ENCODE measurements at places on chromosomes 3 and 15.

DNA sequence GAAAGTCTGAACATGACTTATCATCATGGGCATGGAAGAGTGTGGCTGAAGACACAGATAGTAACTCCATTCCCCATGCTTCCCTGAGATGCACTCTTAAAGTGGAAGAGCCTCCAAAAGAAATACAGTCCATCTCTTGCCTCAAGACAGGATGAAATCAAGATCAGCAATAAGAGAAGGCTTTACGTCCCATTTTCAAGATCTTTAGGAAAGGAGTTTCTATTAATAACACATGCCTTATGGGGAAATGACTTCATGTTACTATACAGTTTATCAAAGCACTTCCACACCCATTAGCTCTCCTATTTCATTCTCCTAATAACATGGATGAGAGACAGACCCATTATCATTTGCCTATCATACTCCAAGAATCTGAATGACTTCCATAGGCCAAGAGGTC, 6.1 kb upstream of the KBTBD12 start:
- DNase-seq, result no peak

GRCh38 chr15:58396181-58396580, 35.6 kb upstream of the LIPC start:
- no peak for DNase-seq

- DNase-seq, result no peak
Observed at GRCh38 chr3:125582707-125583106, 12.6 kb downstream of the OSBPL11 start.

DNA sequence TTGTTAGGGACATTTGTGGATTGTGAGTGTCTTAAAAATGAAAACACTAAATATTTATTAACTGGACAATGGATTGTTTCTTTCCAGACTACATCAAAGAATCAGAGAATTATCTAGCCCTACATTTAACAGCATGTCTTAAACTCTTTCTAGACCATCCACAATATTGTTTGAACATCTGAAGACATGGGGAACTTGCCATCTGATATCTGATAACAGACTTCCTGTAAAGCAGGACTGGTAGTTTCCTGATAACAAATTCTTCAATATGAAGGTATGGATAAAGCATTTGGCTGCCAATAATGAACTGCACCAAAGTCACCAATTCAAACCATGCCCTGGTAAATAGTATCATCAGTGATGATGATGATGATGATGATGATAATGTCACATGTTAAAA, 26.2 kb upstream of the HACD2 start:
- no peak for DNase-seq

DNA sequence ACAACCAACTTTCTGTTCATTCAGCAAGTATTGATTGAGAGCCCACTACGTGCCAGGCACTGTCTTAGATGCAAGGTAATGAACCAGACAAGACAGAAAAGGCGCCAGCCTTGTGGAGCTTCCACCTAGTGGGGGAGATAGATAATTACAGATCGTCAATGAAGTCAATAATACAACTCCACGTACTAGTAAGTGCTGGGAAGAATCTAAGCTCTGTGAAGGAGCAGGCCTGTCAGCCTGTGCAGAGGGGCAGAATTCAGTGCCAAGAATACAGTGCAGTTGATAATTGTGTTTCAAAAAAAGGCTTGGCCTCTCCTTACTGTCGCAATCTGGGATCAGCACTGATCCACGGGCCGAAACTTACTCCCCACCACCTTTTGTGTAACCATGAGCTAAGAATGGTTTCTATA, 186.3 kb downstream of the FEZF2 start:
- DNase-seq, result no peak

DNA sequence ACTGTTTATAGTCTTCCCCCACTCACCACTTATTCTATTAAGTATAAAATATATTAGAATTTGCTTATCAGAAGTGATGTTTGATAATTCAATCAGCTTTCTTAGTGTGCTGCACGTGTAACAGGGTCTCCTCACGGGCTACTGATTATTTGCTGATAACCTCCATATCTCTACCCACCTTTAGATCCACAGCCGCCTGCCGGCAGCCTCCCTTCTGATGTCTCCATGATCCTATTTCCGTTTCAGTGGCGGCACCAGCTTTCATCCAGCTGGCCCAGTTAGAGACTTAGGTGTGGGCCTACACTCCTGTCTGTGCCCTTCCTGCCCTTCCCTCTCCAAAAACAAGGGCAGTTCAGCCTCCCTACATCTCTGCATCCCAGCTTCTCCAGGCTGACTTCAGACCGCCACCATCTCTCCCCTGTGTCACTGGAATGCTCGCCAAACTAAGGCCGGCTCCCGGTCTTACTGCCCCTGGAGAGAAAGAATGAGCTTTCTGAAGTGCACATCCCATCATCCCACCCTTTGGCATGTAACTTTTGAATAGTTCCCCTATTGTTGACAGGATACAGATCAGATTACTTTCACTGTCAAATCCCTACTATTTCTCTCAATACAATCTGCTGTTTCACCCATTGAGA, 76.6 kb upstream of the PRTG start:
- DNase-seq, result no peak

DNA sequence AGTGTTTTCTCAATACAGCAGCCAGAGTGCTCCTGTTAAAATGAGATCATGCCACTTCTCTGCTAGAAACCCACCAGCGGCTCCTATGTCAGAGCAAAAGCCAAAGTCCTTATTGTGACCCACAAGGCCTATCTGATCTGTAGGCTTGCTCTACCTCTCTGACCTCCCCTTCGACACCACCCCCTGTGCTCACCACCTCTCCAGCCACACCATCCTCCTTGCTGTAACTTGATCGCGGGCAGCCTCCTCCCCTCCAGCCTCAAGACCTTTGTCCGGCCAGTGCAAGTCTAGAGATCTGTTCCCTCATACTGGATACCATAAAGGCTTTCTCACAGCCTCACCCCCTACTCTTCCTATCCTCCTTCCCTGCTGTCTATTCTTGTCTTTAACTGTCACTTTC, 1.9 kb upstream of the IGDCC4 start:
- no peak for DNase-seq

- DNase-seq, result no peak
Observed at GRCh38 chr3:75115695-75116094, 501.2 kb upstream of the CNTN3 start.

DNA sequence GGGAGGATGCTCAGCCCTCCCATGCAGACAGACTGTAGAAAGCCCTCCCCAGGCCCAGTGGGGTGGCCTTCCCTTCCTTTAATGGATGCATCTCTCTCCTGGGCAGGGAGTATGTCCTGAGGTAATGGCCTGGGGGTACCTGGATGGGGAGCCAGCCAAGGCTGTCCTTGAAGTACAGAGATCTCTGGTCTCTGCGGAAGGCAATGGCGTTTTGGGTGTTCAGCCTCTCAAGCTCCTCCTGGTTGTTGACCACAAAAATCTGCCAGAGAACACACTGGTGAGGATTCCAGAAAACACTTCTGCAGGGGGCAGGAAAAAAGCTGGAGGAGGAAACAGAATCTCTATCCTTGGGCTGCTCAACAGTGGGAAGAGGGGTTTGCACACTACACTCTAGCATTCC, 28.9 kb downstream of the EAF1 start:
- no peak for DNase-seq

- DNase-seq, result no peak
Observed at GRCh38 chr15:60009124-60009960, 5.2 kb downstream of the FOXB1 start.

DNA sequence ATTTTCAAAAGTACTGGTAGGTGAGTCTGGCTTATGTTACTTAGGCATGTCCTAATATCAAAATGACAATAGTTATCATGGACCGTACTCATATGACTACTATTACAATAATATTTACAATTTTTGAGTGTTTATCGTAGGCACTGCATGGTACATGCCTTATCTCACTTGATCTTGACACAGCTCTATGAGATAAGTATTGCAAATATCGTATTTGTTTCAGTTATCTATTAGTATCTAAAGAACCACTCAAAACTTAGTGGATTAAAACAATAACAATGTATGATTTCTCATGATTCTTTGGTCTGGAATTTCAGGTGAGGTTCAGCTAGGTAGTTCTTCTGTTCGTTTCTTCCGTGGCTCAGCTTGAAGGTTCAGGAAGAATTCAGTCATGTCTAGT, 59.7 kb upstream of the XCR1 start:
- no peak for DNase-seq

DNA sequence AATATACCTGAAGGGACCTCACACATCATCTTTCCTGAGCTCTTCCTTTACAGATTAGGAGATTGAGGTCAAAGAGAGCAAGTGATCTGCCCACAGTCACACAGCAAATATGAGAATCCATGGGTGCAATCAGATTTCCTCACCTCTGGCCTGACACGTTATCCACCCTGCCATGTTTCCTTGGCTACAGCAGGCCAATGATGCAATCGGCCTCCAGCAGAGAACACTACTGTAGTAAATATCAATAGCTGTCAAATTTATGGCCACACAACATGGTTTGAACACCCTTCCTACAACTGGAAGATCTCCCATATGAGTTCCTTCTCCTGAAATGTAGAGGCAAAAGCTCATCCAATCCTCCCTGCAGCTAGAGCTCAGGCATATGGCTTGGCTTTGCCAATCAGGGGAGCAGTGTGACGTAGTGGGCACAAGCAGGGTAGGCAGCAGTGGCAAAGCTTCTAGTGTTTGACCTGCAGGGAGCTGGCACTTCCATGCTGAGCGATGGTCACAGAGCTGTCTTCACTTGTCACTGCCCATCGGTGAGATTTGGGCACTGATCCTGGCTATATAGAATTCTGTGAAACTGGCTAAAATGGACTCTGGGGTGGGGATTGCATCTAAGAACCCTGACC, 271.3 kb downstream of the TJP1 start:
- DNase-seq, result no peak

GRCh38 chr3:38994251-38994650, 57.5 kb downstream of the SCN11A start:
- no peak for DNase-seq

- DNase-seq, result no peak
Observed at GRCh38 chr15:77499087-77499760, 78.5 kb downstream of the HMG20A start.
